ENCODE measurements at places on chromosomes 11 and 22.

- no peak for DNase-seq
Observed at GRCh38 chr11:70694371-70694770, 296.0 kb downstream of the CTTN start.

DNA sequence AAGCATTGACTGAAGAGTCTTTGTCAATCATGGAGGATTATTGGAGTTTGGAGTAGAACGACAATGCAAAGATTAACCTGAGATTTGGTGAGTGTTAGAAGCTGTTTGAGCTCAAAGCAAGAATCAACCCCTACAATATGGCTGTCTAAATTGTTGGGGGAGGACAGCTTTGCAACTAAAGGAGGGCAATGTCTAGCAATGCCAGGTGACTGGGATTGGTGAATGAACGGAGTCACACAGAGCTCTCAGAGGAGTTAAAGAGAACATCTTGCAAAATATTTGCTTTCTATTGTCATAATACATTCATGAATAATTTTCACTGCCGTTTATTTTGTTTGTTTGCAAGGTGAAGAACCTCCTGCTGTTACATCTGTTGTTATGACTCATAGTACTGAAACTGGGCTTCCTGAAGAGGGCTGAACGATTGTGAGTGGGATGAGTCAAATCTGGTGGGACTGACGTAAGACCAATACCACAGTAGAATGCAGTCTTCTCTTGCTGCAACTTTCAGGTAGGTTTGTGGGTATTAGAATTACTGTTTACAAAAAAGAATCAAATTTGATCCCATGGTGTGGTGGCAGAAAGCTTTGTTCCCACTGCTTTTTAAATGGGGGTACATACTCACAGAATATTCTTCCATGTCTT lies 281.9 kb downstream of the CADM1 start:
- no peak for DNase-seq

DNA sequence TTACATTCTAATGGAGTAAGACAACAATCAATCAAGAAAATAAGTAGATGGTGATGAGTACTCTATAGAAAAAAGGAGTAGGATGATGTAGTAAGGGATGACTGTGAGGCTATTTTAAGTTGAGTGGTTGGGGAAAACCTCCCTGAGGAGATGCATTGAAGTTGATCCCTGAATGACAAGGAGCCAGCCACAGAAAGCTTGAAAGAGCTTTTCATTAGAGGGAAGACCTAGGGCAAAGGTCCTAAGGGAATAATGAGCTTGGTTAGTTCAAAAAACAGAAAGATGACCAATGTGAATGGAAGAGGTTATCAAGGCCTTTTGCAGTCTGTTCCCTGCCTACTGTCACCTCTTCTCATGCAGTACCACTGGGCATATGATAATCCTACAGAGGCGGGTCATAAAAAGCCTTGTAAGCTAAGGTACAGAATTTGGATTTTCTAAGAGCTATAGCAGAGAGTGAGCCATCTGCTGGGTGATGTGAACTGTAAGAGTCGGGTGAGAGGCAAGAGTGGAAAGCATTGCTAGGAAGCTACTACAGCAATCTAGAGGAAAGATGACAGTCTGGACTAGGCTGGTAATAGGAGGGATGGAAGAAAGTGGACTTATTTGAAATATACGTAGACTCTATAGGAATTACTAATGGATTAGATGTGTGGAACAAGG lies 3.1 kb downstream of the PPP2R1B start:
- DNase-seq, result no peak

- no peak for DNase-seq
Observed at GRCh38 chr11:77180346-77180745, 52.3 kb downstream of the MYO7A start.

Measured in renal pelvis (tissue), 12 donors.